ENCODE measurements at places on chromosomes 12 and 14. TPM values are rescaled to one million over a fixed set of nuclear protein-coding genes. Genes with fewer than 3 reads are reported as not detected.

Gene AQP6
- total RNA-seq = 0.20 TPM

Gene SLC17A8
- not detected for total RNA-seq

Gene SMIM41
- total RNA-seq = 0.07 TPM

Gene FKBP11
- total RNA-seq = 45.0 TPM

Gene RNASE1
- total RNA-seq = 1.6 TPM

Gene SLC25A47
- 0.07 TPM for total RNA-seq

Gene TOMM20L
- not detected for total RNA-seq

Gene AVPR1A
- 1.9 TPM for total RNA-seq

Gene ACSM4
- total RNA-seq = not detected

Gene IFI27
- total RNA-seq = 10.9 TPM

Gene NDUFA9
- 37.6 TPM for total RNA-seq

Measured in smooth muscle cell of the pulmonary artery (primary cell).